ENCODE measurements at places on chromosomes 2 and 18.
A peak's percentile ranks its signal among the peaks of the same experiment; 100 is the strongest.

- DNase-seq: no peak
These were observed 56.7 kb downstream of the ADI1 start for GRCh38 chr2:3462493-3463104.

GRCh38 chr2:237465515-237466148 is 21.4 kb upstream of the MLPH start:
- no peak for DNase-seq

- DNase-seq: no peak
These were observed 6.1 kb downstream of the SLC66A2 start for GRCh38 chr18:79945118-79946042.

DNA sequence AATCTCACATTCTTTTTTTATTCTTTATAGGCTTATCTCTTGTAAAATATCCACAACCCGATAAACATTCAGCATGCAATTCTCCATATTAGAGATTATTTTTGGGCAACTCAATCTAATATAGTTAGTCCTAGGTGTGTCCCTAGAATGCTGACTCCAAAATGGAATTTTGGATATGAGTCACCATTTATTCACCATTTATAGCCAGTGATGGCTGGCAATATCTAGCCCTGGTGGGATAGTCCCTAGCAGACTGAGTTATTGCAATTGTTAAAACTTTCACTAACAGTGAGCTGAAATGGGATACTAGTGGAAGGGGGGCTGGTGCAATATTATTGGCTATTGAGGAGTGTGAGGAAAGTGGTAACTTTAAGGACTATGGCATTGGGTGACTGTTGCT is 401.6 kb downstream of the SLC4A3 start:
- no peak for DNase-seq

DNA sequence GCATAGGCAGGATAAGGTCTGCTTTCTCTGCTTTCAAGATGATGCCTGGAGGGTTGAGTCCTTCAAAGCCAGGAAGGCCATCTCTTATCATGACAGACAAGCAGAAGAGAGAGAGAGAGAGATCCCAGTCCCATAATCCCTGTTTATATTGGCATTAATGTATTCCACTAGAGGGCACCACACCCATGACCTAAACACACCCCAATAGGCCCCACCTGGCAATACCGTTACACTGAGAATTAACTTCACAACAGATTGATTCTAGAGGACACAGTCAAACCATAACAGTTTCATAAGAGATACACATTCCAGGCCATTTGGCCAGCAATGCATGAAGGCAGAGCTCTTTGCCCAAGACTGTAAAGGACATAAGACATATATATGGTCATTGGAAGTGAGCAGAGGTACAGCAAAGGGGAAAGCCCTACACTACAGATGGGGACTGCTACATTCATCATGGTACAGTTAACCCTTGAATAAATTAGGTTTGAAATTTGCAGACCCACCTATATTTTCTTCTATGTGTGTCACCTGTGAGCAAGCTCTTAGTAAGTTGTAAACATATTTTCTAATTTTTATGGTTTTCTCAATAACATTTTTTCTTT is 1516.1 kb downstream of the RPIA start:
- DNase-seq: no peak

GRCh38 chr18:39842366-39842914 is 2112.6 kb upstream of the PIK3C3 start:
- peak; percentile 12 for DNase-seq

GRCh38 chr2:152012697-152013096 is 86.1 kb downstream of the CACNB4 start:
- no peak for DNase-seq

- no peak for DNase-seq
These were observed 3.0 kb downstream of the SIX2 start for GRCh38 chr2:45006041-45006941.

GRCh38 chr2:65340898-65341681 is 91.3 kb downstream of the SPRED2 start:
- DNase-seq: no peak
